ENCODE measurements at places on chromosomes 5 and 9.
A peak's percentile ranks its signal among the peaks of the same experiment; 100 is the strongest.

GRCh38 chr9:70439991-70440706 is 25.7 kb upstream of the KLF9 start:
- DNase-seq, result no peak

- DNase-seq, result no peak
Observed at GRCh38 chr9:1300941-1301340, 250.8 kb downstream of the DMRT2 start.

DNA sequence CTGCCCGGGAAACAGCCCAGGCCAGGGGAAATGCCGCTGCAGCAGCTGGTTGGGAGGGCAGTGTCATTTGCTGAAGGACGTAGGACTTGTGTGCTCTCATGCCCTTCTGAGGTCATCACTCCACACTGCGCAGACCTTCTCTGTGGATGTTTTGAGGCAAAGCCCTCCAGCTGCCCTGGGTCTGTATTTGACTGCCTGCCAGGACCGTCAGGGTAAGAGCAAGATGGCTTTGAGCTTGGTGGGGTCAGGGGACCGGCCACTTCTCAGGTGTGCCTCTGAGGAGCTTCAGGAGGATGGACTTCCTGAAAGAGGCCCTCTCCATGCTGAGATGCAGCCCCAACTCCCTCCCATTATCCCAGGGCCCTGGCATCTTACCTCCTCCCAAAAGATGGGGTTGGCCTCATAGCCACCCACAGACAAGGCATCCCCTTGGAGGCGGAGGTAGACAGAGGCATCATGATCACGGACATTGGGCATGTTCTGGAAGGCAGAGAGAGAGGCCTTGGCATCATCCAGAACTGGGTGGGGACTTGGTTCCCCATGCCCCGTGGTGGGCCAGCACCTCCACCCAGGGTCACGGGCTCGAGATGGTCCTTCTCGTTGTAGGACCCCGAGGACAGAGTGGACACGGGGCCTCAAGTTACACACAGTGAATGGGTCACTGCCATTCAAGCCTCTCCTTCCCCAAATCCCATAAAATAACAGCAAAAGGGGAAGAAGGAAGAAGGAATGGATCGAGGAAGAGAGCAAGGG is 19.4 kb downstream of the SARDH start:
- DNase-seq, result no peak

- no peak for DNase-seq
Observed at GRCh38 chr5:60395712-60396329, 304.1 kb downstream of the DEPDC1B start.

- DNase-seq, result no peak
Observed at GRCh38 chr5:9451037-9451436, 94.8 kb downstream of the SEMA5A start.

- no peak for DNase-seq
Observed at GRCh38 chr5:121279801-121280200, 571.9 kb upstream of the FTMT start.

- DNase-seq, result no peak
Observed at GRCh38 chr5:78899922-78900362, 85.2 kb downstream of the ARSB start.

DNA sequence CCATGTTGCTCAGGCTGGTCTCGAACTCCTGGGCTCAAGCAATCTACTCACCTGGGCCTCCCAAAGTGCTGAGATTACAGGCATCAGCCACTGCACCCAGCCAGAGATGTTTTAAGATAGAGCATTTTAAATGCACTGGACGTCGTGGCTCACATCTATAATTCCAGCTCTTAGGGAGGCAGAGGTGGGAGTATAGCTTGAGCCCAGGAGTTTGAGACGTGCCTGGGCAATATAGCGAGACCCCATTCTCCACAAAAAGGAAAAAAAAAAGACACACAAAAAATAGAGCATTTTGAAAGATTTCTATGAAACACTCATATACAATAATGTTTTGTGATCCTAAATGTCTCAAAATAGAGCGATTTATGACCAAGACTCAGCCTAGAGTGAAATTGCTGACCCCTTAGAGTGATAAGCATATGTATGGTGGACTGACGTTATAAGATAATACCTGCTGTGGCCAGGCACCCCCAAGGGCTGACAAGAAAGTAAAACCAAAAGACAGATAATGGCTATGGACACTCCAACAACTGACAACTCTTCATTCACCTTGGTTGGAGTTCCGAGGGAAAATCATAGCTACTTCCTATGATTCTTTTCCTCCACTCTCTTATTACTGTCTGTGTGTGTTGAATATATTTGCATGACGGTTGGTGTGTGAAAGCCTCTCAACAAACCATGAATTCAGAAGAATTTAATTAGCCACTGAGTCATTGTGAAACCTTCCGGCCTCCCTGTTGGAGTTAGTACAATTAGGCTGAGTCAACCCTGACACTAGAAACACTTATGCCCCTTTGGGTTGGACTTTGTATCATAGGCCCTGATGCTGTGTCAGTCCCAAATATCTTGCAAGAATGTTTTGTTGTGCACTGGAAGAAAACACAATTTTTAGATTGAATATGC is 526.5 kb upstream of the NUDT12 start:
- no peak for DNase-seq

- DNase-seq, result no peak
Observed at GRCh38 chr5:154205441-154206117, 15.0 kb downstream of the GALNT10 start.

GRCh38 chr9:34590381-34591247 is 1.1 kb upstream of the CNTFR start:
- no peak for DNase-seq

DNA sequence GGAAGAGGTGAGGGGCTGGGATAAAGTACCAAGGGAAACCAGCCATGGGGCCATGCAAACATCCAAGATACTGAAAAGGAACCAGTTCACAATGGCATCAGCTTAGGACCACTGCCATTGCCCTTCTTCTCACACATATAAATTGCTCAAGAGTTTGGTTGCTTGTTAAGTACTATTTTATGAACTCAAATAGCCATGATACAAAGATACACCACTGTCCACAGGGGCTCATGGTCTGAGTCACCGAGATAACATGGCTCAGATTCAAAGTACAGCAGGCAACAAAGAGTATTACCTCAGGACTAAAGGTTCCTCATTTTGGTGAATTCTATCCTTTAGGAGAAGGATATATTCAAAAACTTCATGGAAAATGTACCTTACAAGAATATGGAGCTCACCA is 55.6 kb downstream of the FANCC start:
- DNase-seq, result no peak

GRCh38 chr9:95740217-95741004 is 135.1 kb upstream of the ERCC6L2 start:
- DNase-seq, result no peak

- no peak for DNase-seq
Observed at GRCh38 chr5:153043886-153044285, 446.6 kb upstream of the GRIA1 start.

DNA sequence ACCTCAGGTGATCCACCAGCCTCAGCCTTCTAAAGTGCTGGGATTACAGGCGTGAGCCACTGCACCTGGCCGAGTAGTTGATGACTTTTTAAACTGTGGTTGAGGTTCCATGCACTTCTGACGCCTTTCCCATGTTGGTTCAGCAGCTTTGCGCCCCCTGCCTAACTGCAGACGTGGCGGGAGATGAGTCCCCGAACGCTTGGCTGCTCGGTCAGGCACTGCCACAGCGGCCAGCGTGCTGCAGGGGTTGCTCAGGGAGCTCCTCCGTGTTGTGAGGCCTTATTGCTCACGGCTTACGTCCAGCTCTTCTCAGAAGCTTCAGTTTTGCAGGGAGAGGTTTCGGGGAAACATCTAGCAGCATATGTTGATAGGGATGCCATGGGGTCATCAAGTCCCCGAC is 35.3 kb downstream of the HABP4 start:
- DNase-seq, result no peak

- no peak for DNase-seq
Observed at GRCh38 chr9:90855208-90855902, 53.7 kb downstream of the SYK start.

- DNase-seq, result no peak
Observed at GRCh38 chr5:111830333-111830732, 73.3 kb upstream of the NREP start.

DNA sequence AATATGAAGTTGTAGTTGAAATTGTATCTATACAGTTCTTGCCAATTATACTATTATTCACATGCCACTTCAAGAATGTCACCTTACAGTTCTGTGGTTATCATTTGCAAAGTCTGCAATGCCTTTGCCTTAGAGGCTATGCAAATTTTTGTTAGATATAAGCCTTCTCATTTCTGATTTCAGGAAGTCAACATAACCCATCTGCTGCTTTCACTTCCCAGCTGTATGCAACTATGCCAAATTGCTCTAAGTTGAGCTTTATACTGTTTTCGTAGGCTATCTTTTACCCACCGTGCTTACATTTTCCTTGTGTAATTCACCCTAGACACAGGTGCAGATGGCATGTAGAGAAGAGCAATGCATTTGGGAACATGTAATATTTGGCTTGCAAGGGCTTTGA is 1083.0 kb downstream of the CDH9 start:
- DNase-seq, result no peak

GRCh38 chr9:99118782-99119466 is 14.0 kb downstream of the TGFBR1 start:
- DNase-seq, result peak; percentile 72

DNA sequence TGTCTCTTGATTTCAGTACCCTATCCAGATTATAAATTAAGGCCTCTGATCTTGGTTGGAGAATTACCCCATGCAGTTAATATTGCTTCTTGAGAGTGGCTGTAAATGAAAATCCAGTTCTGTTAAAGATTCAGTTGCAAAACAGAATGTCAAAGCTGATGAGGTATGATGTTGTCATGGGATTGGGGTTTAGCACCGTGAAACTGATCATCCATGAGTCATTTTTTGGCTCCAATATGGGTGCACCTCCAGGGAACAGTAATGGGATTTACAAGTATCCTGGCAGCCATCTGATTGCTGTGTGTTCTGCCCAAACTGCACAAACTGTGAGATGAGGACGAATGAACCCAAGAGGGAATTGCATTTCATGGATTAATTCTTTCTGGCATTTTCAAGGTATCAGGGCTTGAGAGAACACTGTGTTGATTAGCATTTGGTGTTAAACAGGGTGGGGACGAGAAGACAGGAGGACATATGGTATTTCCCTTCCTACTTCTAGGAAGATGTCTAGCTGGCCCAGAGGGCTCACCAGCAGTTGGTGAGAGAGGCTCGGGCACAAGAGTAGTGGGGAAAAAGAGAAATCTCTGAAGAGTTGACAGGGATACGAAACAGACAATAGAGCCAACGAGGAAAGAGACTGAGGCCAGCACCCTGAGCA is 214.7 kb downstream of the GAS1 start:
- DNase-seq, result no peak

DNA sequence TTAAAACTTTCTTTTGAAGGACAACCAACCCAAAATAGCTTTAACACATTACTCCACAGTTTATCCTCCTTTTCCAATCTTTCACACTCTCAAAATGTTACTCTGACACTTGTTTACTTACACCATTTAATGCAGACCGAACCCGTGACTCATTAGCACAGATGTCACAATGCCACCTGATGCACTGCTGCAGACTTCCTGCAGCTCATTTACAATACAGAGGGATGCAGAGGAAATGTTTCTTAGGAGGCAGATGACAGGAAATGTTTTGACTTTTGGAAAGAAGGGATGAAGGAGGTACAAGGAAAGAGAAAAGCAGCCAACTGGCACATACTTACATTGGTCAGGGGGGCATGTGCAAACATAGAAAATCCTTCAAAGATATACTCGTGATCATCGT is 39.0 kb downstream of the DROSHA start:
- no peak for DNase-seq

GRCh38 chr5:55994495-55994997 is at the start of gene IL6ST:
Gene IL6ST, minus strand, starts transcription at chr5:55994963. Its CDS starts 18,685 bp downstream, at chr5:55976278.
- DNase-seq, result peak; percentile 27

DNA sequence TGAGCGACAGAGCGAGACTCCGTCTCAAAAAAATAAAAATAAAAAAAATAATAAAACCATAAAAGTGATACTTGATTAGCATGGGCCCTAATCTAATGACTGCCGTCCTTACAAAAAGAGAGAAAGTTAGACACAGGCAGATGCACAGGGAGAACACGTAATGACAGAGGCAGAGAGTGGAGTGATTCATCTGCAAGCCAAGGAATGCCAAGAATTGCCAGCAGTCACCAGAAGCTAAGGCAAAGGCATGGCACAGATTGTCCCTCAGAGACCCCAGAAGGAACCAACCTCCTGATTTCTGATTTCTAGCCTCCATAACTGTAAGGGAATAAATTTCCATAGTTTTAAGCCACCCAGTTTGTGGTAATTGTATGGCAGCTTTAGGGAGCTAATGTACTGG is 79.6 kb upstream of the FREM1 start:
- no peak for DNase-seq

DNA sequence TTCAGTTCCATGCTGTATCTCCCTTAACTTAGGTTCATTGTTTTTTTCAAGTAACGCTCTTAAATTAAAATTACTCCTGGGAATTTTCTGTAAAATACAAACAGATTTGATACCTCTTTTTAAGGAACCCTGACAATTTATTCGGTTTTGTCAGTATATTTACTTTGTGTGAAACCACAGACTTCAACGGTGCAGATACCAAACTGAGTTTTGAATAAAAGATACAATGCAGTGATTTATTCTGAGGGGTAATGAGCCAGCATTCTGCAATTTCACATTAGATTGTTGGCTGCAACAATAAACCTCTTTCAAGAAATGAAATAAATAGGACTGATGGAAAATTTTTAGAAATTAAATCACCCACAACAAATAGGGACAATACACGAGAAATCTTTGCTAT is 308.6 kb upstream of the EDIL3 start:
- no peak for DNase-seq
